ENCODE measurements at places on chromosomes 5 and 9. TPM values are rescaled to one million over a fixed set of nuclear protein-coding genes. Genes with fewer than 3 reads are reported as not detected.

DNA sequence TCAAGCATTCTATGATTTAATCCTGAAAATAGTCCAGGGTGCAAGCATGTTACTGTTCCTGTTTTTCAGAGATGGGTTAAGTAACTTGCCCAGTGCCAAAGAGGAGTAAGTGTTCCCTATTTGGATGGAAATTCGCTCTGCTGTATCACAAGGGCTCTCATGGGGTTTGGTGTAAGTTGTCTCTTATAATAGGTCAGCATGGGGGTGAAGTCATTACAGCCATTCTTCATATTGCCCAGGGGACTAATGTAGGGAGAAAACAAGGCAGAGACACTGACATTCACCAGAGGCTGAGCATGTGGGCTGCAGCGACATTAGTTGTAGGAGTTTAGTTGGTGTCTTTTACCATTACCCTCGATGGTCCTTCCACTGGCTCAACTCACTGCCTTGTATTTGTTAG lies 142.1 kb upstream of the GLRA1 start:
- no peak for DNase-seq

DNA sequence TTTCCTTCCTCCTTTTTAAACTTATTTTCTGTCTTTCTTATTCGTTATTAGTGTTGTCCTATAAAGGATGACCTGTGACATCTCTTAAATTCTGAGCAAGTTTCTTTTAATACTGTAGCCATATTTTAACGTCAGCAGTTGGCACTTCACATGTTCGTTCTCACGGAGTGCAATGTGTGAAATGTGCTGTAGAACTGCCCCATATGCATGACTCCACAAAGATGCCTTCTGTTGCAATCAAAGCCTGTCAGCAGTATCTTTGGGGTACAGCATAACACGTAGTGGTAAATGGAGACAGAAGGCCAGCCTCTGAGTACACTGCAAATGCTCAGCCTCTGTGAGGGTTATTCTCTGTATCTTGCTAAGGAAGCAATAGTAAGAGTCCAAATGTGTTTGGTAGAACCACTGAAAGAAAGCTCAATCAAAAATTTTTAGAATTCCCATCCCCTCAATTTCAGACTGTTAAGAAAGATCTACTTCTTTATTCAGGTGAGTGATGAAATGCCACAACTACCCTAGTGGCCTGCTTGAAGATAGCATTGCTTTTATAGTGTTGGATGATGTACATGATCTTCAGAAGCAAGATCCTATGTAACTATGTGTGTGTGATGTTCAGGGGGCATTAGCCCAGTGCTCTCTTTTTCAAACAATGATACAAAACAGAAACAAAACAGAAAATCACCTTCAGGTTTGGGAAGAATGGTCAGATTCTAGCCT lies 277.7 kb downstream of the TMEM167A start:
- peak; percentile 24 for DNase-seq

SMIM15 gene
- 99.2 TPM for total RNA-seq

PCDHA11 gene
- not detected for total RNA-seq

DNA sequence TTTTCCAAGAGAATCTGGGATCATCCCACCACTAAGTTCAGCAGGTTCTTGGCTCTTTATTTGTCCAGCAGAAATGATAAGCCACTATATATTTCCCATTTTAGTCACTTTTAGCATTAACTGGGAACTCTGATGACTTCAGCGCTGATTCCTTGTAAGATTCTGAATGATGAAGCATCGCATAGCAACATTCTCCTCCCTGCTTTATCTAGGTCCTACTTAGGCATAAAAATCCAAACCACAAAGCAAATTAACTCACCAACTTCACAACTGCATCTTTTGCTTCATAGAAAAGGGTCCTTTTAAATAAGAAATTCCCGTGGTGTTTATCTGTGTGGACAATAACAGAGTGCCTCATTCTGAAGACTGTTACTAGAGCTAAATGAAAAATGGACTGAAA lies 203.9 kb downstream of the SAXO1 start:
- DNase-seq, result no peak

Measured in HT-29 (cell line).